D721Med (cell line): ENCODE measurements at places on chromosomes 4 and X.

- no peak for DNase-seq
These were observed 1583.1 kb upstream of the PCDH10 start for GRCh38 chr4:131566026-131566425.

DNA sequence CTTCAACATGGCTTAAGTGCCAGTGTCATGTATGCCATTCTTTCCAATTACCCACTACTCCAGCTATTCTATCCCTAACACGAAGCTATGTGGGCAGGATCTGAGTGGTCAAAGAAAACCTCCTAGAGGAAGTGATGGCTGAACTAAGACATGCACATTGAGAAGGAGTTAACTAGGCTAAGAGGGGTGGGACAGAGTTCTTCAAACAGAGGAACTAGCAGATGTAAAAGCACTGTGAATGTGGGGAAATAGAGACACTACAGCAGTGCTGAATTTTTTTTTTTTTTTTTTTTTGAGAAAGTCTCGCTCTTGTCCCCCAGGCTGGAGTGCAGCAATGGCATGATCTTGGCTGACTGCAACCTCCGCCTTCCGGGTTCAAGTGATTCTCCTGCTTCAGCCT is 6.2 kb downstream of the JCHAIN start:
- DNase-seq, result no peak

GRCh38 chrX:45748369-45748774 is 547.7 kb upstream of the DIPK2B start:
- no peak for DNase-seq

- DNase-seq, result no peak
These were observed 123.0 kb upstream of the TLR3 start for GRCh38 chr4:185945906-185946305.

DNA sequence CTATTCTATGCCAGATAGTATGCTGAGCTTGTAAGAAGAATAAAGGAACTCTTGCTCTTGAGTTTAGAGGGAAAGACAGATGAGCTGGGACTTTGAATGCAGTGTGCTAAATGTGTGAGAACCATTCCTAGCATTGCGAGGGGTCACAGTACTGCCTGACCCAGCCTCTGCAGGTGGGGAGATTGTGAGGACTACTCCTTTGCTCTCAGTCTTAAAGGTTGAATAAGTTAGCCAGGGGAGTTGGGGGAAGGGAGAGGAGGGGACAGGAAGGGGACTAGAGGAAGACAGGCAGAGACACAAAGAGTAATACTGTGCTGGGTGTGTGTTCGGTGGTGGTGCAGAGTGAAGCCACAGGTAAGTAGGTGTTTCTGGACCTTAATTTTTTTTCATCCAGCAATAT is 41.7 kb downstream of the DCUN1D4 start:
- no peak for DNase-seq

- no peak for DNase-seq
These were observed 412.2 kb downstream of the PPP3CA start for GRCh38 chr4:100935090-100935489.

DNA sequence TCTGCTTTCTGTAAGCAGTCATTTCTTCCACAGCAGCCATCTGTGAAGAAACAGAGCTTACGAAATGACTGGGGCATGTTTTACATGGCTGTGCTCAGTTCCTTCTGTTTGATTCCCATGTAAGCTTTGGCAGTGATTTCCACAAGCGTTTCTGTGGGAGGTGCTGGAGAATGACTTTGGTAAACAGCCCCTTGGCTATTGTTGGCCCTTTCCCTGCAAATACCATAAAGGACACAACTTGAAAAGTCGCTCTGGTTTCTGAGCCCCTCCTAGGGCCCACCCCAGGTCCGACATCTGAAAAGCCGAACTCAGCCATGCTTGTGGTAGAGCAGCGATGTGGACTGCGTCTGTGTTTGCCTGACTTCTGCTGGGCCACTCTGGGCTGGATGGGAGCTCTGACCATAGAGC is 3.7 kb downstream of the LIMCH1 start:
- DNase-seq, result no peak

DNA sequence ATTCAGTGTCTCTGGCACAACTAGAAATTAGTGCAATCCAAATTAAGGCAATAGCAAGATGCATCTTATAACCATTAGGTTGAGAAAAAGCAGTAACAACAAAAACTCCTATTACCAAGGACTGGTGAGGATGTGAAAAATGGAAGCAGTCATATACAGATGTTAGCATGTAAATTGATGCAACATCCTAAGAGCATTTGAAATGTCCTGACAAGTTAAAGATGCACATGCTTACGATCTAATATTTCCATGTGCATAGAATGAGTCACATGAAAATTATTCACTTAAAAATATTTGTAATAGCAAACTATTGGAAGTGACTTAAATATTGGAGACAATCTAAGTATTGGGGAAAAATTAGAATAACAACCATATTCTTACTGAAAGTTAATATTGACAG is 163.0 kb downstream of the FAM13A start:
- DNase-seq, result no peak

GRCh38 chr4:18813055-18813454 is 791.5 kb upstream of the LCORL start:
- DNase-seq, result no peak

GRCh38 chrX:118847676-118848075 is 24.1 kb downstream of the ZCCHC12 start:
- DNase-seq, result peak; percentile 34

- no peak for DNase-seq
These were observed 84.4 kb upstream of the PHOX2B start for GRCh38 chr4:41832961-41833360.

DNA sequence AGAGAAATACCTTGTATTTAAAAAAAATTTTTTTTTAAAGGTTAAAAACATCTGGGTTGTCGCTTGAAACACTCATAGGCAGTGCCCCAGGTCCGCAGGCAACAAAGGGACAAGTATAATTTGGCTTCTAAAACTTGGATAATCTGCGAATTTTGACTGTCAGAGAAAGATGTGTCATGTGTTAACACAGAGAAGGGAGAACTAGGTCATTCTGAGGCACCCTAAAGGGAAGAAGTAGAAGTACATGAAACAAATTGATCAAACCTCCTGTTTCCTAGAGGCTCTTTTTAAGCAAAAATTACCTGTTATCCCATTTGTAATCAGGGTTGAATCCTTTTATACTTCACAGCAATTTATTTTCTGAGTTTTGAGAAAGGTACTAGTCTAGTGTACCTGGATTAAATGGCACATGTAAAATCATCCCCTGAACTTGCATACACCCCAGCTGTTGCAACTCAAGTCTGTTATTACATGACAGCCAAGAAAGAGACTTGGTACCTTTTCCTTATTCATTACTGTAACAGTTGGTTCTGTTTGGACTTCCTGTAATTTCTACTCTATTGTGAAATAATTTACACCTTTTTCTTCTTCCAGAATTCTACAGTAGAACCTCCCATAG is 1.7 kb downstream of the SRD5A3 start:
- DNase-seq, result no peak

DNA sequence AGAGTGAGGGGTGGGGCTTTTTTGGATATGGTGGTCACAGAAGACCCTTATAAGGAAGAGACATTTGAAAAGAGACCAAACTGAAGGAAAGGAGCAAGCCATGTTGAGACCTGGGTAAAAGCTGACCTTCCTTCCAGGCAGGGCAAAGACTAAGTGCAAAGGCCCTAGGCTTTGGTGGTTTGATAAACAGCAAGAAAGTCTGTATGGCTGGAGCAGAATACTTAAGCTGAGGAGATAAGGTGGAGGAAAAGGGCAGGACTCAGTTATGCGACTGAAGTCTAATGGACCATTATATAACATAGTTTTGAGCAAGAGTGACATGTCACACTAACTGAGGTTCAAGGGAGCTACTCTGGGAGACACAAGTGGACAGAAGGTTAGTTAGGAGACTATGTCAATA is 20.0 kb downstream of the SH3RF1 start:
- DNase-seq, result no peak

GRCh38 chrX:11647138-11647537 is 18.6 kb downstream of the ARHGAP6 start:
- no peak for DNase-seq

DNA sequence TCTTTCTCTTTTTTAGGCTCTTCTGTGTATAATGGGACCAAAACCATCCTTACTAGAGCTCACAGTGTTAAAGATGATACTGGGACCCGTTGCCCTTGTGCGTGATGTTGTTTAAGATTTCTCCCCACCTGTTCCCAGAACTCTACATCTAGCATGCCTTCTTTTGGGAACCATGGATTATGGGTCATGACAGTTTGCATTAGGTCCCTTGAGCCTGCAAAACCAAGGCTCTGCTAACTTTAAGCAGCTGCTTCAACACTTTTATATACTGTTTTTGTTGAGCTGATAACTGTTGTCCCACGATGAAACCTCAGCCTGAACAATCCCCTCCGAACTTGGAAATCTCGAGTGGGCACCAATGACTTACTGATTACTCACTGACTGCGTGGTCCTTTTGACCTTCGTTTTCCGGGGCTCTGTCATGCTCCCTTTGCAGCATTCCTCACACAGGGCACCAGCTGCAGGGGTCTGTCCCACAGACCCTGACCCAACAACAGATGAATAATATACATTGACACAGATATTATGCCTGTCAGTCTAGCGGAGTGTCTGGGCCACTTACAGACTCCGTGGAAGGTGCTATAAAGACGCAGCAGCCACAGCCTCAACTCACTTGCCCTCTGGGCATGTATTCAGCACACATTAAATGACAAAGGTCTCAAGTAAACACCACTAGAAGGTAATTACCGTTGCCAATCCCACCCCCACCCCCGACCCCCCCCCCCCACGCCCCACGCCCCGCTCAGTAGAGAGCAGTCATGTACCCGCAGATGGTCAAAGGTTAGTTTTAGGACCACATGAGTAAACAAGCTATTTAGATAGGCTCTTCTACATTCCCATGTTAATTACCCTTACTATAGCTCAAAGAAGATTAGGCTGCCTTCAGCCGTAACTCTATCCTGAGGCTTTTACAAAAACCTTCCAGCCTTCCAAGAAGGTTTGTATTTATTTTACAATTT is 162.0 kb upstream of the WDFY3 start:
- DNase-seq, result no peak

DNA sequence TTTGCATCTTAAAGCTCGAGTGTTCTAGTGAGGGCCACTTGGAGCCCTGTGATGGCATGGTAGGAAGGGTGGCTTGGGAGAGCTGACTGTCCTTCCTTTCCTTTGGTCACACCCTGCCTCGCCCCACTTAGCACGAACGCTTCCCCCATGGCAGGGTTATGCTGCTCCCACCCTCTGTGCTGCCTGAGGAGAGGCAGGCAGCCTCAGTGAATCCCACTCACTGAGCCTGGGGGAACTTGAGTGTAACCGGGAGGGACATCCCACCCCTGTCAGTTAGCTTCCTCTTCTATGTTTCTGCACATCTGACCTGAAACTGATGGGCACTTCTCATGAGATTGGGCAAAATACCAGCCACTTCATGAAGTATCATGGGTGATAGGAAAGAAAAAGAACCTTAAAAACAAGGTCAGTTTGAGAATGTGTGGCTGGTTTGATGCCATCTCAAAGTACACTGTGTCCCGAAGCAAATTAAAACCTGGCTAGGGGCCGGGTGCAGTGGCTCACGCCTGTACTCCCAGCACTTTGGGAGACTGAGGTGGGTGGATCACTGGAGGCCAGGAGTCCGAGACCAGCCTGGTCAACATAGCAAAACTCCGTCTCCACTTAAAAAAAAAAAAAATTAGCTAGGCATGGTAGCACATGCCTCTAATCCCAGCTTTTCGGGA is 10.1 kb downstream of the TKTL1 start:
- DNase-seq, result no peak

DNA sequence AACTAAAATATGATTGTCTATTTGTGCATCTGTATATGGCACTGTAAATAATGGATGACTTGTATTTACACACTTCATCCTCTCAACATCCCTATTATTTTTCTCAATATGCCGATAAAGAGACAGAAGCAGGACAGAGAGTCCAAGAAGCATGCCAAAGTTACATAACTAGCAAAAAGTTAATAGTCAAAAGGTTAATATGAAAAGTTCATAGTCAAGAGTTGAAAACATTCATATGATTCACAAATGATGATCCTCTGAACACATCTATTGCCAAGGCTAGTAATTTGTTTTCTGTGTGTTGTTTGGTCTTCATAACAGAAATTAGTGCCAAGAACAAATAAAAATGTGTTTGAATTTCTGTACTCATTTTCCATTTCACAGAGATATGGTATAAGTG is 231.0 kb downstream of the ADAMTS3 start:
- no peak for DNase-seq

- DNase-seq, result no peak
These were observed 73.1 kb downstream of the CC2D2A start for GRCh38 chr4:15542760-15543159.

DNA sequence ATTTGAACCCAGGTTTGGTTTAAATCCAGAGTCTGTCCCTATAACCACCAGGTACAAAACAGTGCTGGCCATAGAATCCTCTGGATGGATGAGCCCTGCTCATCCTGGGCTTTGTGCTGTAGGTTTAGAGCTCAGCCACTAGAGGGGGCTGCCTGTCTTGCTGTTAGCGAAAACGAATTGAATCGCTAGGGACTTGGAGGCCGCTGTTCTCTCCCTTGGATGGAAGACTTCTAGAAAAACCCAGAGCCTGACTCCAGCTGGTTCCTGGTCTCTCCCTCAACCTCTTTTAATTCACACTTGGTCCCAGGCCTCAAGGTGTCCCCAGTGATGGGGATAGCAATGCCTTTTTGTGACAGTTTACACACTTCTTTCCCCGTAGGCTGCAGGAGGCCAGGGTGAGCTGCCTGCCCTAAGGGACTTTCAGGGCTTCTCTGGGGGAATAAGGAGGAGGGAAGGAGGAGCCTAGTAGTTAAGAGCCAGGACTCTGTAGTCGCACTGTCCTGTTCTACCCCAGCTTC is 8.7 kb downstream of the RIPPLY1 start:
- no peak for DNase-seq

DNA sequence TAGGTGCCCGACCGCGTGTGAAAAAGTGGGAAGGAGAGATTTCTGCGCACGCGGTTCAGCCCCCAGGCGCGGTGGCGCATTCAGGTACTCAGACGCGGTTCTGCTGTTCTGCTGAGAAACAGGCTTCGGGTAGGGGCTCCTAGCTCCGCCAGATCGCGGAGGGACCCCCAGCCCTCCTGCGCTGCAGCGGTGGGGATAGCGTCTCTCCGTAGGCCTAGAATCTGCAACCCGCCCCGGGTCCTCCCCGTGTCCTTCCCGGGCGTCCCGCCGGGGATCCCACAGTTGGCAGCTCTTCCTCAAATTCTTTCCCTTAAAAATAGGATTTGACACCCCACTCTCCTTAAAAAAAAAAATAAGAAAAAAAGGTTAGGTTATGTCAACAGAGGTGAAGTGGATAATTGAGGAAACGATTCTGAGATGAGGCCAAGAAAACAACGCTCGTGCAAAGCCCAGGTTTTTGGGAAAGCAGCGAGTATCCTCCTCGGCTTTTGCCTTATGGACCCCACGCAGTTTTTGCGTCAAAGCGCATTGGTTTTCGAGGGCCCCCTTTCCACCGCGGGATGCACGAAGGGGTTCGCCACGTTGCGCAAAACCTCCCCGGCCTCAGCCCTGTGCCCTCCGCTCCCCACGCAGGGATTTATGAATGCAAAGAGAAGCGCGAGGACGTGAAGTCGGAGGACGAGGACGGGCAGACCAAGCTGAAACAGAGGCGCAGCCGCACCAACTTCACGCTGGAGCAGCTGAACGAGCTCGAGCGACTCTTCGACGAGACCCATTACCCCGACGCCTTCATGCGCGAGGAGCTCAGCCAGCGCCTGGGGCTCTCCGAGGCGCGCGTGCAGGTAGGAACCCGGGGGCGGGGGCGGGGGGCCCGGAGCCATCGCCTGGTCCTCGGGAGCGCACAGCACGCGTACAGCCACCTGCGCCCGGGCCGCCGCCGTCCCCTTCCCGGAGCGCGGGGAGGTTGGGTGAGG is 3.7 kb downstream of the SHOX start:
- no peak for DNase-seq

- DNase-seq, result no peak
These were observed 1003.1 kb downstream of the FSTL5 start for GRCh38 chr4:161160718-161161117.

GRCh38 chrX:46386511-46386910 is 158.7 kb downstream of the ZNF674 start:
- DNase-seq, result no peak
